ENCODE measurements at places on chromosomes 6 and 20.

DNA sequence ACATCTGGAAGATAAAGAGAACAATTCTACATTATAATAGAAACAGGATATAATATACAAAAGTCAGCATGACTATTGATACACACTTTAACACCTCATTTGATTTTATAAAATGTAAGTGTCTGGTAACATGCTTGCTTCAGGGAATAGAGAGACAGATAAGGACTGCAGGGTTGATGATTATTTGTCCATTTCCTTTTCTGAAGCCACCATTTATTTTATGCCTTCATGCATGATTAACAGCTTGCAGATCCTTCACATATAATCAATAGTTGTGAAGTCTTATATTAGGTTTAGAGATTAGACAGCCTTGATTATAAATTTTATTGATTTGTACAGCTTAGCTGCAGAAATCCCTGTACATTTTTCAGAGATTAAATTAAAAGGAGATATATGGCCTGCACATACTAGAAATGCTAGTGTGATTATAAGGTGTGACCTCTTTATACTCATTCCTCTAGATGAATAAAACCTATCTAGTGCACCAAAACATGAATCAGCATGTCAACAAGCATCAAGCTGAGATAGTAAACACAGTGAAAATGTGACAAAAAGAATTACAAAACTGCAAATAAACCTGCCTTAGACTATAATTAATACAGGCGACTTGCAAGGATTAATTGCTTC, 198.8 kb upstream of the THEMIS start:
- DNase-seq = no peak

GRCh38 chr6:44464527-44465310, 77.2 kb downstream of the CDC5L start:
- no peak for DNase-seq

GRCh38 chr6:56246541-56246880, 869 bp downstream of the COL21A1 start:
- DNase-seq = no peak

GRCh38 chr6:31114541-31114878, at the start of gene PSORS1C1:
TSS of gene PSORS1C1 (plus strand) at chr6:31114800. CDS start at chr6:31129633, 14,833 bp downstream.
- no peak for DNase-seq

- no peak for DNase-seq
Observed at GRCh38 chr6:118580585-118581419, 32.7 kb downstream of the PLN start.

DNA sequence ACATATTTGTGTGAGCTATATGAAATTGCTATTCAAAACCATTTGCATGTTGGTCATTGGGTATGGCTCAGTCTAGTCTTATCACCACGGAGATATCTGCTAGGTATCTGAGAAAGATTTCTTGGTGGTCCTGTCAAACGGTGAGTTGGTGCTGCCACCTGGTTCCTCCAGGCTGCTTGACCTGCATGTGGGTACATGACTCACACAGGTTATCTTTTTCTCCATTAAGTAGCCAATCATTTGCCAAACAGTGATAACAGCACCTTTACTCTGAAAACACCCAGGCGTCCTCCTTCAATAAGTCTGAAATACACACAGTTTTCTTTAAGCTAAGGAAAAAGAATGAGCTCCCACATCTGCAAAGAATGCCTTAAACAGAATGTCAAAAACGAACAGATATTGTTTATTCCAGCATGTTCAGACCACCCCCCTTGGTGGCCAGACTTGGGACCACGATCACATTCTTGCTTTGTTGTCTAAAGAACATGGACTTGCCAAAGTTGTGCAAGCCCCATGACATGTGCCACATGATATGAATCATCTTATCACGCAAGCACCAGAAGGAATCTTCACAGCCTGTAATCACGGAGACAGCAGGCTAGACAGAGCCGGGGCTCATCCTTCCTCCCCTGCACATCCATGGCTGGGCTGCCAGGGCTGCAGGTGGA, 200.7 kb upstream of the THBS2 start:
- DNase-seq = no peak

Measured in stimulated activated CD4-positive, alpha-beta T cell treated with anti-CD3 and anti-CD28 coated beads, Interleukin-15, amount 100 ng/mL, for 1 hour (primary cell).